ENCODE measurements at places on chromosomes 6 and 20.

- DNase-seq: no peak
These were observed 12.4 kb upstream of the CPNE5 start for GRCh38 chr6:36851626-36852025.

- DNase-seq: no peak
These were observed 7.7 kb downstream of the PMEPA1 start for GRCh38 chr20:57702091-57702490.

DNA sequence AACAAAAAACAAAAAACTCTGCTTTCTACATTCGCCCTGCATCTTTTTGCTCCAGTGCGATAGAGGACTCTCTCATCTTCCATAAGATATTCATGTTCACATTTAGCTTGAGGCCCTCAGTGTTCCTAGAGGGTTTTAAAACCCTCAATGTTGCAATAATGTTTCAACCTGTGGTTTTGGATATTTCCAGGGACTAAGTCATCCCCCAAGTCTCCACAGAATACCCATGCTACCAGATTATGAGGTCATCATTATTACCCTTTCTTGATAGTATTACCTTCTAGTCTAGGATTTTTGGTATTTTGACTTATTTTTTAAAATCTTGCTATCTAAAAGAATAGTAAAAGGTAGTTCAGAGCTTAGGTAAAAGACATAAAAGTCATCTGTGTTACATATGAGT lies 480.5 kb upstream of the ID4 start:
- no peak for DNase-seq

GRCh38 chr20:62508641-62509051 lies 32.9 kb upstream of the GATA5 start:
- no peak for DNase-seq

- no peak for DNase-seq
These were observed 45.4 kb upstream of the AGPAT4 start for GRCh38 chr6:161319231-161319630.

DNA sequence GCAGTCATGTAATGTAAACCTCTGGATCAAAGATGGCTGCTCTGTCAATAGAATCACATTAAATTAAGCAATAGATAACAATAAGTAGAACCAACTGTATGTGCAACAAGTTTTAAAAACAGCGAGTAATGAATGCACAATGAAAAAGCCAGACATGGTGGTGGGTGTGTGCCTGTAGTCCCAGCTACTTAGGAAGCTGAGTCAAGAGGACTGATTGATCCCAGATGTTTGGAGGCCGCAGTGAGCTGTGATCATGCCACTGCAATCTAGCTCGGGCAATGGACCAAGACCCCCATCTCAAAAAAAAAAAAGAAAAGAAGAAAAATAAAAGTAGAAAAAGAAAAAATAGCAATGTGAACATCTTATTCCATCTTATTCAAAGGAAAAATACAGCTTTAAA lies 558.7 kb upstream of the MMS22L start:
- DNase-seq: no peak

DNA sequence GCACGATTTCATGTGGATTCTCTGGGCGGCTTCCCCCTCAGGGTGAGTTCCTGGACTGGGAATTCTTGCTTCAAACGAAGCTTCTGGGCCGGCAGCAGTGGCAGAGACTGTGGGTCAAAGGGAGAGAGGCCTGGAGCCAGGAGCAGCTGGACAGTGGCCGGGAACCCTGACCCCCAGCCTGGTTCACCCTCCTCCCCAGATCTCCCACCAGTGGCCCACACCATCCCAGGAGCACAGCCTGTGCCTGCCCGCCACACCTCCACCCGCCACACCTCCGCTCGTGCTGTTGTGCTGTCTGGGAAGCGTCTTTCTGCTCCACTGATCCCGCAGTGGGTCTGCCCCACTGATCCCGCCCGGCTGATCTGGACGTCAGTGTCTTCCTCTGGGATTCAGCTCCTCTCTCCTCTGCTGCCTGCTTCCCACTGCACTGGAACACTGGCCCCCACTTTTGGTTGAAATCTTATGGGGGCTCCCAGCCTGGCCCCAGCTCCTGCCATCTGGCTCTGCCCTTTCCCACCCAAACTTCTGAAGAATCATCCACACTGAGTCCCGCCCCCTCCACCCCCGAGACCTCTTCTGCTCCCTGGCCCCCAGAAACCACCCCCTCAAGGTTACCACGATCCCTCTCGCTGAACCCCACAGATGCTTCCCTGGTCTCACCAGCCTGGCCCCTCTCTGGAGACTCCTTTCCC lies 9.8 kb downstream of the ZBP1 start:
- no peak for DNase-seq

DNA sequence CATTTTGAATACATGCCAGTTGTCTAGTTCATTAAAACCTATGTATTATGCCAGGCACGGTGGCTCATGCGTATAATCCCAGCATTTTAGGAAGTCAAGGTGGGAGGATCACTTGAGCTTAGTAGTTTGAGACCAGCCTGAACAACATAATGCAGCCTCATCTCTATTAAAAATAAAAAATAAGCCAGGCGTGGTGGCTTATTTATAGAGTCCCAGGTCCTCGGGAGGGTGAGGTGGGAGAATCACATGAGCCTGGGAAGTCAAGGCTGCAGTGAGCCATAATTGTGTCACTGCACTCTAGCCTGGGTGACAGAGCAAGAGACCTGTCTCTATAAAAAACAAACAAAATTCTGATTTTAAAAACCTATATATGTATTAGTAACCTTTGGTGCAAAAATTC lies 27.5 kb downstream of the ORC3 start:
- DNase-seq: no peak

- no peak for DNase-seq
These were observed 29.0 kb upstream of the MPC1 start for GRCh38 chr6:166411721-166412151.

- peak; percentile 84 for DNase-seq
These were observed 27.3 kb downstream of the CDK5RAP1 start for GRCh38 chr20:33373735-33374605.

GRCh38 chr20:22414305-22414742 lies 170.0 kb downstream of the FOXA2 start:
- DNase-seq: no peak

GRCh38 chr6:35213824-35214756 lies at the start of gene SCUBE3:
SCUBE3 (plus strand) TSS chr6:35213956; CDS start chr6:35214419, 463 bp downstream.
- no peak for DNase-seq

DNA sequence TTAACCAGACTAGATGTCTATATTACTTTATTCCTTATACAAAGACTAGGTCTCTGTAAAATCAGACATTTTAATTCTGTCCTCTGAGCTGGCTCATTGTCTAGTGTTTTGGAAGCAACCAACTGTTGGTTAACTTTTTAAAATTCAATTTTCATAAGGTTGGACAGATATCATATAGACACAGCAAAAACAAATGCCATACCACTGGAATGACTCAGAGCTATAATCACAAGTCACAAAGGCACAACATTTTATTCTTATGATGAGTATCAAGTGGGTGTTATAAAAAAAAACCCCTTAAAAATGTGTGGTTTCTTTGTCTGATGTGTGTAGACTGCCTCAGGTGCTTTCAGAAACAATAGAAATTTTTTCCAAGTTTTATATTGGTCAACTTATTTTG lies 296.2 kb upstream of the MARCKS start:
- DNase-seq: no peak

- no peak for DNase-seq
These were observed 157.4 kb downstream of the EYA2 start for GRCh38 chr20:47051936-47052526.

- no peak for DNase-seq
These were observed 130.3 kb upstream of the BTN3A2 start for GRCh38 chr6:26234421-26235301.

GRCh38 chr20:43900121-43900466 lies 14.6 kb upstream of the TOX2 start:
- no peak for DNase-seq

- no peak for DNase-seq
These were observed 34.6 kb downstream of the REPS1 start for GRCh38 chr6:138953451-138953850.

DNA sequence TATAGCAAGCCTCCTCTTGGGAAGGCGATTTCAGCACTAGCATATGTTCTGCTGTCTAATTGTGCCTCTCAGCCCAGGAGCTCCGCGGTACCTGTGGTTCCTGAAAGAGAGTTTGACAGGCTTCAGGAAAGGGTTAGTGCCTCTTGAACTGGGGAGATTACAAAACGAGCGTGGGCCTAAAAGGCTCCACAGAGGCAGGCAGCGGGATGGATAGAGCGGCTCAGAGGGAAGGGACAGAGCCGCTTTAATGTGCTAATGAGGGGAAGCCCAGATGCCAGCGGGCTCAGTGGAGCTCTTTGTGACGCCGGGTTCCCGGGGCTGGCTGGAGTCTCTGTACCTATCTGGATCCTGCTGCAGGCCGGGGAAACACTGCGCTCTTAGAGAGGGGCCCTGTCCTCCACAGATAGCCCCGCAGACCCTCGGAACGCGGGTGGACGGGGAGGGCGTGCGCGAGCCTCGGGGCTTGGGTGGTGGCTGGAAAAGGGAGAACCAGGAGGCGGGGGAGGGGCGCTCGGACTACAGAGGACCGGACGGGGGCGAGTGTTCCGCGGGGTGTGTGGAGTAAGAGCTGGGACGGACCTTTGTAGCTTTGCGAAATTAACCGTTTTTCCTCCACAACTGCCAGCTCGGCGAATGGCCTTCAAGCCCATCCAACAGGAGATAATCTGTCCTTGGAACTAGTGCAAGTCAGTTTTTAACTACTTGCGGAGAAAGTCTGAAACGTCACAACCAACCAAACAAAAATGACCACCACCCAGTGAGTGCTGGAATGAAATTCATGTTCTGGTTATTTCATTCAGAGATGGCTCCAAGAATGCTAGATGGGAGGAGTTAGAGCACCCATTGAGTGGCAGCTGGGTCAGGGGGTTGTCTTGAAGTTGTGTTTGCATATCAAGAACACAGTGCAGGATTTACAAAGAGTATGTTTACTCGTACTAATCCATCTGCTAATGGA lies 13.0 kb downstream of the SLC35F1 start:
- DNase-seq: no peak

DNA sequence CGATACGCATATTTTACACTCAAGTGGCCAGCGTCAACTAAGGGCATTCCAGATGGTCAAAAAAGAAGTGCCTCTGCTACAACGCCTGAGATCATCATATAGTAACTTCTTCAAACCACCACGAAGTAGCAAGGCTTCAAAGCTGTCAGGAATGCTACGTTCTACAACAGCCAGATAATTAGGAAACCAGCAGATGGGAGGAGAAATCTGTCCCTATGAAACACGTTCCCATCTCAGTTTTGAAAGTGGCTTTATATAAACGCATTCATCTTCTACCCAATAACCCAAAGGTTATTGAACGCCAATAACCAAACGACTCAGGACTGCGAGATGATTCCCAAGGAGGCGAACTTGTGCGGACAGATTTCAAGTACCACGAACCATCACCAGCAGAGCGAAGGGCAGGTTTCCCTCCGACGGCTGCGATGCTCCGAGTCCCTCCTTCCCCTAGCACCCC lies 1.2 kb downstream of the ABHD12 start:
- no peak for DNase-seq

- no peak for DNase-seq
These were observed 118.3 kb upstream of the HEY2 start for GRCh38 chr6:125631165-125631564.

GRCh38 chr20:60868316-60868891 lies 383.7 kb upstream of the CDH4 start:
- DNase-seq: no peak

DNA sequence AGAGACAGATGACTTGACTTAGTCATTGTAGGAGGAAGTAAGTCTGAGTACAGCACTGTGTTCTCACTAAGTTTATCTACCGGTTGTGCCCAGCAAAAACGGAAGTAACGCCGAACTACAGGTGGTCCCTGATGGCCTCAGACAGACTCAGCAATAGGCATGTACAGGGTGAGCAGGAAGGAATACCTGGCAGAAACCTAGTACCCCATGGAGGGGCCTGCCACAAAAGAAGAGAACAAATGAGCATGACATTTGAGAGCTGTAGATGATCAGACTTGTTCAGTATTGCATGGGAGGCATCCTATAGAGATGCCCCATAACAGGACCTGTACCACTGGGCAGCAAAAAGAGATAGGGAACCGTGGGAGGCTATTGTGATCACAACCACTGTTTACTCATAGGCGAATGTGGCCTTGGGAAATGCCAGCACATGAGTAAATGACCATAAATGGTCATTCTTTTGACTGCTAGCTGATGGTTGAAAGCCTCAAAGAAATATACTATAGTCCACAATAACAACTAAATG lies 106.4 kb upstream of the TAB2 start:
- no peak for DNase-seq

GRCh38 chr6:2848851-2849250 lies 7.2 kb upstream of the SERPINB1 start:
- DNase-seq: no peak

DNA sequence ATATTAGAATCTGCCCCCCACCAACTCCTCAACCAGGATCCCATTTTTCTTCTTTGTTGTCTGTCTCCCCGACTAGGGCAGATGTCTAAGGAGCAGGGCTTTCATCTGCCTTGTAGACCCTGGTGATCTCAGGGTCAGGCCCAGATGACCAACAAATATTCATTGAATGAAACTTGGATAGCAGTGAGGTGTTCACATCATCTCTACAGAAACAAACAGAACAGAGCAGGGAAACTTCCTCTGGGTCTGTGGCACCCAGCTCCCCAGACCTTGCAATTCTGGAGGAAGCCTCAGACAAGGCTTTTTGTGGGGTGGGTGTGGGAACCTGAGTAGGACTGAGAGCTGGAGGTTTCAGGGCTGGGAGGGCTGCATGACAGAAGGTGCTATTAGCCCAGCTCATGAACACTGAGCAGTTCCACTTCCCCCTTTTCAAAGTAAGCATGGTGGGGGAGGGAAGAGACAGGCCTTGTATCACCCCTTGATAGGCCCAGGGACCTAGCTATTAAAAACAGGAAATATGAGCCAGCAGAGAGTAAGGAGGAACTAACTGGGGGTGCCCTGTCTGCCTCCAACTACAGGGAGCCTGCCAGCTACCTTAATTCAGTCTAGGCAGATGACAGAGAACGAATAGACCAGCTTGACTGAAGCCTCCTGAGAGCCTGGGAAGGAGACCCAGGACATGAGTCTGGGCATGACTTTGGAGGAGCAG lies 37.3 kb upstream of the TOP1 start:
- no peak for DNase-seq

DNA sequence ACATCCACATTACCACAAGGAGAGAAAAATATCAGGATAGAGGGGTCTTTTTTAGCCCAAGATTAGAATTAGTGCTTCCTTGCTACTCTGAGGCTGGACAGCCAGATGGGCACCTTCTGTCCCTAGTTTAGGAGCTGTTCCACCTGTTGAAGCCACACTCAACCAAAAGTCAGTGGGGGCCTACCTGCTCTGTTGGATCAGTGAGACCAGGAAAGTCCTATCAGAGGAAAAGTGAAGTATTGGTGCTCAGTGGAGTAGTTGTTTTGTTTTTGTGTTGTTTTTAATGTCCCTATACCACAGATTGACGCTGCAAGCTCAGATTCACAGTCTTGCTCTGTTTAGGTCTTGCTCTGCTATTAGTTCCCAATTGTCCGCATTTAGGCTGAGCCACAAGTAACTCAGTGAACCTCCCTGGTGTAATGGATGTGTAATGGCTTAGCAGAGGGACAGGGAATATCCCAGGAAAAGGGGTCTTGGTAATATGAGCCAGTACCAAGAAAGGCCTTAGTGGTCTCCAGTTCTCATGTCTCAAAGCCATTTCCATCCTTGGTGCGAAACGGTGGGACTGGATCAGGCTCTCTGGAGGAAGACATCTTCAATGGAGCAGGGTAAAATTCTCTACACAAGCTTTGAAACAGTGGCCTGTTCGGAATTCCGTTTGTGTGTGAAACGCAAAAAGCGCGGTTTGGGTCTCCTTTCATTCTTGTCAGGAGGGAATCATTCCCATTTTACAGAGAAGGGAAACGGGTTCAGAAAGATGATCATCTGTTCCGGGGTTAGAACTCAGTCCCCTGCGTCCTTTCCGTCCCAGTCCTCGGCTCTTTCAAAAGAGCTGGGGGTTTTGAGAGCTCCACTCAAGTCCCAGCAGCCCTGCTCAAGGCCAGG lies 631 bp upstream of the PABPC1L start:
- DNase-seq: no peak
